ENCODE measurements at places on chromosomes 12 and 14.

DNA sequence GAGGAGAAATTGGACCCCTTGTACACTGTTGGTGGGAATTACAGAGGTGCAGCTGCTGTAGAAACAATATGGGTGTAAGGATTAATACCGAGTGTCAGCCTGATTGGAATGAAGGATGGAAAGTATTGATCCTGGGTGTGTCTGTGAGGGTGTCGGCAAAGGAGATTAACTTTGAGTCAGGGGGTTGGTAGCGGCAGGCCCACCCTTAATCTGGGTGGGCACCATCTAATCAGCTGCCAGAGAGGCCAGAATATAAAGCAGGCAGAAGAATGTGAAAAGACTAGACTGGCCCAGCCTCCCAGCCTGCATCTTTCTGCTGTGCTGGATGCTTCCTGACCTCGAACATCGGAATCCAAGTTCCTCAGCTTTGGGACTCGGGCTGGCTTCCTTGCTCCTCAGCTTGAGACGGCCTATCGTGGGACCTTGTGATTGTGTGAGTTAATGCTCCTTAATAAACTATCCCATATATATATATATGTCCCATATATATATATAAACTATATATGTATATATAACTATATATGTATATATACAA lies 38.4 kb upstream of the PPP2R5C start:
- no peak for DNase-seq

- DNase-seq, result no peak
Measured at GRCh38 chr14:105283899-105284298, 16.9 kb downstream of the BRF1 start.

- no peak for DNase-seq
Measured at GRCh38 chr14:75531256-75531655, 9.0 kb downstream of the BATF start.

DNA sequence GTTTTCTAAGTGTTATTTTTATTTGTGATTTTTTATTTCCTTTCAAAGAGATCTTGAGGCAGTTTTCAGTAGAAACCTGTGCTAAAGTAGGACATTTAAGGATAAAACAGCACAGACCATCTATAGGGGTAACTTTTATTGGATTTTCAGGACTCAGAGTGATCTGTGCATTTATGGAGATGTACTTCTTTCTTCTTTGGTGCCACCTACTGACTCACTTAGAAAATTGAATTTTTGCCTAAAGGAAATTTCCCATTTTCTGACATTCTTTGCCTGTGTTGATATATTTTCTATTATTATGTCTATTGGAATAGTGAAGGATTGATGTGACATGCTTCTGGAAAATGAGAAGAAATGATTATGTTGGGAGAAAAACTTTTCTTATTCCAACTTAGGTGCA lies 113.0 kb downstream of the UNC79 start:
- peak; percentile 19 for DNase-seq

DNA sequence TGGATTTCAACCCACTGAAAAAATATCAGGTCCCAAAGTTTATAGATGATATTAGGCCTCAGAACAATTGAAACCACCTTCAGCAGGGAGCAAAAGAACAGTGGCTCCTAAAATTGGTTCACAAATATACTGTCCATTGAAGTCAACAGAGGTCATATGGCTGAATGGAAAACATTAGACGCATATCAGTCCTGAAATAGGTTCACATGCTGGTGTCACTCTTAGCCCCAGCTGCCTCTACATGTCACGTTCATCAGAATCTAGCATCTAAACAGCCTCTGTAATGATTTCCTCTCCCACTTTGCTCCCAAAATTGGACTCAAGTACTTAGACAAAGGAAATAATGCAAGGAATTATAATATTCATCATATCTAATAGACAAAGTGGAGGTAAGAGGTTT lies 8.7 kb downstream of the FLRT2 start:
- no peak for DNase-seq
